Activated T-helper 1 cell treated with anti-CD3 and anti-CD28 coated beads, Interleukin-12 subunit alpha, Interleukin-12 subunit beta, Interleukin-2, Interleukin-4 antibody, amounts not matched to agents 30 ng/mL and 10 ng/mL and 1 ng/mL, durations not matched to agents 14 hours and 24 hours and 36 hours (primary cell): ENCODE measurements at places on chromosomes 3 and 15.

DNA sequence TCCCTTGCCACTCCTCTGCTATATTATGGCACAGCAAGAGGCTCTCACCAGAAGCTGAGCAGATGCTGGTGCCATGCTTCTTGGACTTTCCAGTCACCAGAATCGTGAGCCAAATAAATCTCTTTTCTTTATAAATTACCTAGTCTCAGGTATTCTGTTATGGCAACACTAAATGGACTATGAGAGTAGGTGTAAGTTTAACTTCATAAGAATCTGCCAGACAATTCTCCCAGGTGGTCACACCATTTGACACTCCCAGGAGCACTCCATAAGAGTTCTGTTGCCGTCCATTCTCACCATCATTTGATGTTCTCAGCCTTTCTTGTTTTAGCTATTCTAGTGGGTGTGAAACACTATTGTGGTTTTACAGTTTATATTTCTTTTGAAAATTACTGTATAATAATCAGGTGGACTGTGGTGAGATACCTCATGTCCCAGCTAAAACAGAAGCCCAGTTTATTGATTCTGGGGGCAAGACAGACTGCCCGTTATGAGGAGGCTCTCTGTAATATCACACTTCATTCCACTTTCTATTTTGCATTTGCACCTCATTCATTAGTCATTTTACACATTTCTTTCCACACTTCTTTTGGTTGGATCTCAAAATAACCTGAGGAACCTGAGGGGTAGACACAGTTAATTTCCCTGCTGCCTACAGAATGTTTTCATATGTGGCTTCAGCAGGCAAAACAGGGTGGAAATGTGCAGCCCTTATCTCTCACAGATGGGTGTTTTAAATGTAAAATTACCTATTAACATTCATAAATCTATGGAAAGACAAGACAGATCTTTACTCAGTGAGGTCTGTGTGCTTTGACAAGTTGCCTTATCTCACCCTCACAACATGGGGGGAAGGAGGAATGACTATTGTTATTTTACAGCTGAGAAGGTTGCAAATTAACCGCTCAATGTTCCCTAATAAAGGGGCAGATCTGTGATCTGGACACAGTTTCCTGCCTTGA is 42.1 kb downstream of the CDCP1 start:
- DNase-seq = no peak

DNA sequence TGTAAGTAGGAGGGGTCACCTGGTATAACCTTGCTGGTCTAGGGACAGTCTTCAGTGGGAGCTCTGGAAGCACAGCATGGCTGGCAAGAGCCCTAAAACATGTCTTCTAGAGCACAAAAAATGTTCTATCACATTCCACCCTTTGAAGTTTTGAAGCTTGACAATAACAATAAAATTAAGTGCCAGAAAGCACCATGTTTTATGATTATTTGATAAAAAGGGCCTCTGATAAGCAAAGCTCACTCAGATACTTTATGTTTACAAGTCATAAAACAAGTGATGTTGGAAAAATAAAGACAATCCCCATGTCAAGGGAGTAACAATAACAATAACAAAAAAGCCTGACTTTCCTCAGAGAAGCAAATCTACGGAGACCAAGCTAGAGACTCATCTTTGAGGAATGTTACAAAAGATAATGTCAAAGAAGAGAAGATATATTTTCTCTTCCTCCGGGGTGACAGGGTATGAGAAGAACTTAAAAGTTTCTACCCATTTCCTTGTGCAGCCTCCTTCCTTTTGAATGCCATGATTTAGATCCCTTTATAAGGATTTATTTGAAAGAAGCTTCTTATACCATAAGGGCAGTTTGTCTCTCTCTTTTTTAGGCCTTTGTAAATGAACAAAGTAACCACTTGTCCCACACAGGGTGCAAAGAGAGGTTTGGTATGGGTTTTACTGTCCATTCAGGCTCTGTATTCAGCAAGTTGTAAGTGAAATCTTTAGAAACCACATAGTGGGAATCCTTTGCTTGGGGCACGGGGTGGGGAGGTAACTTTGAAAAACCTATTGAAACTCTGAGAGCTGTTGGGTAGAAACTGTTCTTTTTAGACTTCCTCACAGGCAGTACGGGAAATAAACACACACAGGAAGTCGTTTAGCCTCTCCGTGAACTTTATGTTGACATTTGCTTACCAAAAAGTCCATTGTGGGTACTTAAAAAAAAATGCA is 109.6 kb upstream of the RBMS3 start:
- peak; percentile 12 for DNase-seq

DNA sequence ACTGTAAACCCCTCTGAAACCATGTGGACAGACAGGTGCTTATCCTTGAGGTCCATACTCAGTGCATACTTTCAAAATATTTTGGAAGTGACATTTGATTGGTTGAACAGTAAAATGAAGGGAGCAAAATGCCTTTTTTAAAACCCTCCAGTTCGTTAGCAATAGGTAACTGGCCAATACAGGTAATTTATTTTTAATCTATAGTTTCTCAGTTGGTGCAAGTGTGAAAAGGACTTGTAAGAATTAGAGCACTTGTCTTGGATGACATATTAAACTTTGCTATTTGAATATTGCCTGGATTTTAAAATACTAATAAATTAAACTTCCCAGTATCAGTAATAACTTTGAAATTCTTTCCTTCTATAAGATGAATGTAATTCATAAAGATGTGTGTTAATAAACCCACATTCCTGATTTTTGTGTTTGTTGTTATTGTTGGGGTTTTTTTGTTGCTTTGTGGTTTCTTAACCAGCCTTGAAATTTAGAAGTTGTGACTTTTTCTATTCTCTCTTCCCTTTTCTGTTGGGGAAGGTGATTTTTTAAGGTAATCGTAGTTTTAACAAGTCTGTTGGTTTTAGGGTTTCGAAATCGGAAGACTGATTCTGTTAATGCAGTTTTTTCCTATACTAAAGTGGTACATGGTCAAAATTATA is 90.0 kb downstream of the STT3B start:
- DNase-seq = no peak

- no peak for DNase-seq
These were observed 758 bp upstream of the SNX33 start for GRCh38 chr15:75646944-75647364.

DNA sequence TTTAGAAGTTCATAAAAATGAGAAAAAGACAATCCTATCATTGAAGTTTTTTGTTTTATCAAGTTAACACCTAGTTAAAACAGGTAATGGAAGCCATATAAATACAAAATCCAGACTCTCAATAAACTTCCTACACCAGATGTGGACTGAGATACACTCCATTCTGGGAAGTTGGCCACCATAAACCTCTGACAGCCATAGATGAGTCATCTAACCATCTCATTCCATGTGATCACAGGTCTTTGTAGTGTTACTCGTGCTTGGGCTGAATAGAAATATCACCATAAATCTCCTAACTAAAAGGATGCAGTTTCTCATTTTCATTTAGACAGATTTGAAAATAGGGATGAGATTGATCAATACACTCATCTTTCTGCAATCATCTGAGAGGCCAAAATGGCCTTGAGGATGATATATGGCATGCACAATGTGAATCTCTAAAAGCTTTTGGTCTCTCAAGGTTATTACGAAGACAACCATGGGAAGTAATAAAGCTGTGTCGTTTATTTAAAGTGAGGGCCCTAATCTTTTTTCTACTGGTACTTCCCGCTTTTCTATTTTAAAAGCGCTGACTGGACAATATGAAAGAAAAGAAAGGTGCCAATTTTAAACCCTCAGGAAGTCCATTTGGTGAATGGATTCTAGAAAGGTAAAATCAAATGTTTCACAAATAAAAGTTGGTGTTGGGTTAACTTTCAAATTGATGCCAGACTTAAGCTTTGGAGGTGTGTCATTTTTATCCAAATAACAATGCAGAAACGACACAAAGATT is 155.5 kb downstream of the POLR2M start:
- no peak for DNase-seq

DNA sequence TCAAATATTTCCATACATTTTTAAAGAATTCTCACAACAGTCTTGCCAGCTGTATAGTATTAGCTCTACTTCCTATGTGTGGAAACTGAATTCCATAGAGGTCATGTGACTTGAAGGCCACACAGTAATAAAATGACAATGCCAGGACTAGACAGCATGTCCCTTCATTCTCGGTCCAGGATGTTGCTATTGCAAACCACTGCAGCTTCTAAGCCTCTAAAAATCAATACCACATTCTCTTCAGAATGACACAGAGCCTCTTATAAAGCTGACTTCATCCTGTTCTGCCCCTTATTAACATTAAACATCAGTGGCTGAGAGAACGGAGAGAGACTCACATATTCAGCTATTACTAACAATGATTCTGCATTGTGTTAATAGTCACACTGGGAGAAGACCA is 240.3 kb upstream of the PEX5L start:
- no peak for DNase-seq

- no peak for DNase-seq
These were observed 984 bp upstream of the SMARCC1 start for GRCh38 chr3:47782446-47783308.

DNA sequence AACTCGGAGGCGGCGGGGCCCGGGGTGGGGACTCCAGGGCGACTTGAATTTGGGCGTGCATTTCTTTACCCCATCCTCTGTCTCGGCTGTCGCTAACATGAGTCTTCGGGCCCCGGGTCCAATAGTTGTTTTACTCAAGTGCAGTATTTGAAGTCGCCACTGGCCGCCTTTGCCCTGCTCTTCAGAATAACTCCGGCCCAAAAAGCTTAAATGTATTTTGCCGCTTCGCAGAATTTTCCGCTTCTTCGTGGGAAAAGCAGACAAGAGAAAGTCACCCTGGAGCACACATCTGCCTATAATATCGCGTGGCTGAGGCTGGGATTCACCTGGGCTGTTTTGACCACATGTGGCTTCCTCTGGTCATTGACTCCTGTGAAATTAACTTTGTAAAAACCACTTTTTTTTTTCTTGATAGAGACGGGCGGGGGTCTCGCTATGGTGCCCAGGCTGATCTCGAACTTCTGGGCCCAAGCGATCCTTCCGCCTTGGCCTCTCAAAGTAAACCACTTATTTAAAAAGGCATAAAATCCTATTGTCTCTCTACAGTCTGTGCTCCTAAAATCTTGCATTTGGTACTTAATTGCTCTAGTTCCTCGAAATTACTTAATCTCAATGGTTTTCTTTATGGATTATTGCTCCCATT is 676 bp downstream of the CNOT10 start:
- DNase-seq = no peak

DNA sequence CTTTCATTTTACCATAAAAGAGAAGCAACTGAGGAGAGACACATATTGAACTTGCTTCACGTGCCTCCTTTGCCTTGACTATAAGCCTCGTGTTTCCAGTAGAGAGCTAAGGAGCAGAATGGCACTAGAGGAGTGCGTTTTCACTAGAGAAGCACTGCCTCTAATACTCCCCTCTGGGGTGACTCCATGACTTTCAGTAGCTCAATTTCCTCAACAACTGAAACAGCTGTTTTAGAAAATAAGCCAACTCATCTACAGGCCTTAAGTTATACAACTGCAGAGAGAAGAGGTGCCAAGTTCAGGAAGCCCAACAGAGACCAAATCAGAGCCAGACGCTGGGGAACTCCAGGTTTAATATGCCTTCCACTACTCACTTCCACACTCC is 1.9 kb downstream of the UBP1 start:
- DNase-seq = no peak

- DNase-seq = no peak
These were observed 151.5 kb downstream of the LIPC start for GRCh38 chr15:58583171-58583908.

DNA sequence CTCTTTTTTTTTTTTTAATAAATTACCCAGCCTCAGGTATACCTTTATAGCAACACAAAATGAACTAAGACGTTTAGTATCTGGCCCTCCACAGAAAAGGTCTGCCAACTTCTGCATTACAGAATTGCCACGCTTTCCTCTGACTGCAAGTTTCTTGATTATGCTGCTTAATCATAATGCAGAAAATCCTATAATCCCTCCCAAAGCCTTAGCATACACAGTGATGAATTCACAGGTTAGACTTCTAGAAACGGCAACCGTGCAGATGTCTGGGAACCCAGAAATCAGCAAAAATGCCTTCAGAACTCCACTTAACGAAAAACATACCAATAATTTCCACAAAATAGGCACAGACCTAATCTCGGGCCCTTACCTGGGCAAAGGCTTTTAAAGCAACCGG is 144.7 kb upstream of the FRMD4B start:
- no peak for DNase-seq

DNA sequence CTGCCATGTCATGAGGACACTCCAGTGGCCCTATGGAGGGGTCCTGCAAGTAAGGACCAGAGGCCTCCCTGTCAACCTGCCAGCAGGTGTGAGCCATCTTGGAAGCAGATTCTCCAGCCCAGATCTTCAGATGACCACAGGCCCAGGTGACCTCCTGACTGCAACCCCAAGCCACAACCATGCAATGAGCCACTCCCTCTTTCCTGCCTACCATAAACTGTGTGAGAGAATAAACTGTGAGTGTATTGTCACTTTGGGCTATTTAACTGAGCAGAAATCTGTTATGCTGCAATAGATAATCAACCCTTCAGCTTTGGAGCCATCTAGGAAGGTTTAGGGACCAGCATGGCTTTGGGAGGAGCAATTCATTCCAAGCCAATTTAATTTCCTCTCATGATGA is 367.9 kb downstream of the SHQ1 start:
- no peak for DNase-seq
